ENCODE measurements at places on chromosomes 16 and 17.

DNA sequence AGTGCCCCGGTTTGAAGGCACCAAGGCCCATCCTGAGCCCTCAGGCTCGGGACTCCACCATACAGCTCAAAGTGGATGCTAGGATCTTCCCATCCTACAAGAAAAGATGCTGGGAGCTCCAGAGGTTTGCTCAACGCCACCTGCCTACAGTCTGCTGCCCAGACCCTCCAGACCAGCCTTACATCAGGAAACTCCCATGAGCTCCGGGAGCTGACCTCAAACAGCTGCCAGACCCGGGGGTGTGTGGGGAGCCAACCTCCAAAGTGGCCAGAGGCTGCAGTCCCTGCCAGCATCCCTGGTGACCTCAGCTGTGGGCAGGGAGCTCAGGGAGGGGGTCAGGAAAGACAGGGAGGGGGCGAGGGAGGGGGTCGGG lies 43.8 kb downstream of the C16orf82 start:
- DNase-seq, result no peak

DNA sequence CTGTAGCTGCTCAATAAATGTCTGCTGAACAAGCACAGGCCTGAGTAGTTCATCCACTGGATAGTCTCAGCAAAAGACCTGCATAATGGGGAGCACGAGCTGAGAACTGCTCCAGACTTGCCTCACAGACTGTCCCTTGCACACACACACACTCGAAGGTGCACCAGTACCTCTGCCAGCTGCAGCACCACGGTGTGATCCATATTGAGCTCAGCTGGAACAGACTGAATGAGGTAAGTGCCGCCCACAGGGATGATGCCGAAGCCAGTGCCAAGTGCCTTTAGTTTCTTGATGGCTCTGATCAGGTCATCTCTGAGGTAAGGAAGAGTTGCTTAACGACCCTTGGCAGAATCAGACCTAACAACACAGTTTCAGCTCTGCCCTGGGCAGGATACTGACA lies 11.6 kb downstream of the SNF8 start:
- no peak for DNase-seq

- no peak for DNase-seq
Observed at GRCh38 chr16:65201511-65201910, 79.6 kb upstream of the CDH11 start.

DNA sequence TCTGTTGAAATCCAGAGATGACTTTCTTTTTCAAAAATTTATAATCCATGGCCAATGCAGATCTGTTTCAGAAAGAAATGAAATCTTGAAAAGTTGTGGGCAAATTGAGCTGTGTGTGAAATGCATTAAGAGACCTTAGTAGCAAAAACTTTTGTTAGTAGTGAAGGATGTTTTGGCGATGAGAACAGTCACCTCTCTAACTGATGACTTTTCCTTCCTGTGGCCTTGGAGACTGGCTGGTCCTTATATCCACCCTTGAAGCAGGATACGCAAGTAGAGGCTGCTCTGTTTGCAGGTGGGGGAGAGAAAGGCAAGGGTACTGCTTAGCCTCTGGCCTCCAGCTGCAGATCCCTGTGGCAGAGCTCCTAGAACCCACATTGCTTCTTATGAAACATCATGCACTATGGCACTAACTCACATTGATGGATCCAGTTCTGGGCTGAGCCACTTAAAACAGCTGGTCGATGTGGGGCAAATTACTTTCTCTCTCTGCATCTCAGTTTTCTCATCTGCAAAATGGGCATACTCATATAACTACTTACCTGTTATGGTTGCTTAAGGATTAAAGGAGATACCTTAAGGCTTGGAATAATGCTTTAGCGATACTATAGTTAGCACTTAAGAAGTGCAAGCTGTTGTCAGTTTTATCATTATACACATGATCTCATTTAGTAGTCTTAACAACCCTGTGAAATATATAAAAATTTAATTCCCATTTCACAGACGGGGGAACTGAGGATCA lies 89.3 kb downstream of the SDR42E1 start:
- no peak for DNase-seq

DNA sequence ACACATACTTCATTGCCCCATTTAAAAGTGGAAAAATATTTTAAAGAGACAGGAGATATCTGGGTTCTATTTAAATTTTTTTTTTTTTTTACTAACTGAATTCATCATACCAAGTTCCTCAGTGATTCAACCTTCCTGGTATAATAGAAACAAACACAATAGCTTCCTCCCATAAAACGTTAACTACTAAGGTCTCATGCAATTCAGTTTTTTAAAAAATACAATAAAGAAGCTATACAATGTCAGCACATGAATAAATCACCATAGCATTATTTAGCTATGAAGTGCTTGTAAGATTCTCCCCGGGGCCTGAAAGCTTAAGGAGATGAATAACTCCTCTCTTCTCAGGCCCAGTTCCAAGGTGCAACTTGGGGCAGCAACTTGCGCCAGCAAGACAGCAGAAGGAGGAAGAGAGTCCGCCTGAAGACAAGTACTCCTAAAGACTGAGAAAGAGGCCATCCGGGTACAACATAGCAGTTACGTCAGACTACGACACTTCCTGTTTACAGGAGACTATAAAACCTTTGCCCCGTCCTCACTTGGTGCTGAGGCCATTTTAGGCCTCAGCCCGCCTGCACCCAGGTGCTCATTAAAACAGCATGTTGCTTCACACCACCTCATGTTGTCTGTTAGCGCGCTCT lies 81.5 kb downstream of the MYO1D start:
- no peak for DNase-seq

GRCh38 chr16:25256695-25257469 lies 763 bp downstream of the ZKSCAN2 start:
- DNase-seq, result no peak

DNA sequence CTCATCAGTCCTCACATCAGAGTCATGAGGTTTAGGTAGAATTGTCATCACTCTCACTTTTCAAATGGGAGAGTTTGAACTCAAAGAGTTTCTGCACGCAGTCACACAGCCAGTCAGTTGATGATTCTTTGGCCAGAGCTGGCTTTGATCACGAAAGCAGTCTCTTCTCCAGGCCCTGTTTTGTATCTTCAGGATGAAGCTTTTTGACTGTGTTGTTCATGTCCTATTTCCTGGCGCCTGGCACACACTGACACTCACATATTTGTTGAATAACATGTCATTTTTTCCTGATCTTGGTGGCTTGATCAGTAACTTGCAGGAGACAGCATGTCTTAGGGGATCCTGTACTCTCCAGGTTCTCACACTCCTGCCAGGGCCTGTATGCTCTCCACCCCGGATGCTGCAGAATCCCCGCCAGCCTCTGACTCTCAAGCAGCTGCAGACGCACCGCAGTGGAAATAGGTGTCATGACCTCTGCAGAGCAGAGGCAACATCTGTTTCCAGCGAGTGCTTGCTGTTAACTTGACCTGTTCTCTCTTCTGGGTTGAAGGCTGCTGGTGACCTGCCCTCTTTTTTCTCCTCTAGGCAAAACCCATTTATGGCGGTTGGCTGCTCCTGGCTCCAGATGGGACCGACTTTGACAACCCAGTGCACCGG lies 33.0 kb downstream of the MPRIP start:
- DNase-seq, result peak; percentile 8

GRCh38 chr17:39016193-39017153 lies 49.3 kb upstream of the FBXO47 start:
- no peak for DNase-seq

DNA sequence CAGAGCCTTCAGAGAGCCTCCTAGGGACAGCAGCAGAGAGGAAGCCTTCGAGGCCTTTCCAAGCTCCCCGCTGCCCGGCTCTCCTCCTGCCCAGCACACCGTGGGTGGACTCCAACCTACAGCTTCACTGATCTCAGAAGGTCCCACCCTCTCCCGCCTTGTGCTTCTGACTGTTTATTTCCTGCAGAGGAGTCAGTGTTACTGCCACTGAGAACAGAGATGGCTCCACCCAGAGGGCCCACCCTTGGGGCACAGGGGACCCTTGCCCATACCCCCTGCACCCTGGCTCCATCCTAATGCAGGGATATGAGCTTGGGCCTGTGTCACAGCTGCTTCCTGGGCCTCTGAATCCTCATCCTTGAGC lies 52.8 kb upstream of the TOB1 start:
- no peak for DNase-seq

DNA sequence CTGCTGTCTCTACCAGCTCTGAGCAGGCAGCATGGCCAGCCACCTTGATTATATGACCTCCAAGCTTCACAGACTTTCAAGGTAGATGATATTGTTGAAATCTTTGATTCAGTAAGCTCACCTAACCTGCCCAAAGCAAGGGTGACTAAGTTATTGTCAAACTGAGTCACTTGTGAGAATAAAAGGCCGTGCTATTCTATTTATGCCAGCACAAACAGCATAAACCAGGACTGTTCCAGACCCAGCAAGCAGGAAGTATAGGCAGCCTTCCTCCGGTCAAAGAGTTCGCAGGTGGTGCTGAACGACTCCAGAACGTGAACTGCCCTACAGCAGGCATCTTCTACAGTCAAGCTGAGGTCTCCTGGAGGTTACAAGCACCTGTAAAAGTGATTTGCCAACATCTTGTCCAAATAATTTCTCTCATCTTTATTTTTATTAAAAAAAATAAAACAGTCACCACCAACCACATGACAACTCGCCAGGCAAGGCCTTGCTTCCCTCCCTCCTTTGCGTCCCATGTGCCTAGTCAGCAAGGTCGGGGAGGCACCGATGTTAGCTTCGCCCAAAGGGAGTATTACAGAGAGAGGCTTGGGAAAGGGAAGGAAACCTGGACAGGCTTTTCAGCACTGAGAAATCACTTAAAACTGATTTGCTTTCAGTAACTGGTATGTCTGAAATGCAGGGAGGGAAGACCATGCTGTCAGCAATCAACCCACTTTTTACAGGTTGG lies 10.8 kb downstream of the ARL2BP start:
- no peak for DNase-seq

- no peak for DNase-seq
Observed at GRCh38 chr17:51672065-51672464, 411.7 kb downstream of the UTP18 start.

DNA sequence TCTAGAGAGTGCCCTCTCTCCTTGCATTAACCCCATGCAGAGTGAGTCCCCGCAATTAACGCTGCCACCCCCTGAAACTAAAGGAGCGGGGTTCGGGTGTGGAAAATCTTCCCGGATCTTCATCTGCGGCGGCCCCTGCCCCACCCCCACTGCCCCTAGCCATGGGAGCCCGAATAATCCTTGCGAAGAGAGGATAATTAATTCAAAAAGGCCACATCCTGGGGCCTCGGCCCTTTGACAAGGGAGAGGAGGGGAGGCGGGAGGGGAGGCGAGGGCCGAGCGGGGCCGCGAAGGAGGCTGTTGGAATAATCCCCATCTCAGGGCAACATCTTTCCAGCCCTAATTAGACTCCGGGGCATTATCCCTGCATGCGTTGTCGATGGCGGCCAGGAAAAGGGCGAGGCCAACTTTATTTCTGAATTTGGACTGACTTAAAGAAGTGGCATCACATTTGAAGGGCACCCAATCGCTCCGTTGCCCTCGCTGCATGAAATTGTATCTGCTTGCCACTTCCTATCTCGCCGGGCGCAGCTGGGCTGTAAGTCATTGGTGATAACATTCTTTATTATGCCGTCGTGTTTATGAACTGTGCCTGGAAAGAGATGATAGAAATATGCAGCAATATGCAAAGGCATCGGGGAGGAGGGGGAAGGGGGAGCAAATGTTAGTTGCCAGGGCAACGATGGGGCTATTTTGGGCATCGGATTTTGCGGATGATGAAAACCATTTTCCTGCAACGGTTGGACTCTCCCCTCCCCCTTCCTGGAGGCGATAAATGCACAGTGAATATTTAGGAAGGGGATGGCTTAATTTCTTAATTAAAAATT lies 387.1 kb upstream of the TNRC6C start:
- no peak for DNase-seq

DNA sequence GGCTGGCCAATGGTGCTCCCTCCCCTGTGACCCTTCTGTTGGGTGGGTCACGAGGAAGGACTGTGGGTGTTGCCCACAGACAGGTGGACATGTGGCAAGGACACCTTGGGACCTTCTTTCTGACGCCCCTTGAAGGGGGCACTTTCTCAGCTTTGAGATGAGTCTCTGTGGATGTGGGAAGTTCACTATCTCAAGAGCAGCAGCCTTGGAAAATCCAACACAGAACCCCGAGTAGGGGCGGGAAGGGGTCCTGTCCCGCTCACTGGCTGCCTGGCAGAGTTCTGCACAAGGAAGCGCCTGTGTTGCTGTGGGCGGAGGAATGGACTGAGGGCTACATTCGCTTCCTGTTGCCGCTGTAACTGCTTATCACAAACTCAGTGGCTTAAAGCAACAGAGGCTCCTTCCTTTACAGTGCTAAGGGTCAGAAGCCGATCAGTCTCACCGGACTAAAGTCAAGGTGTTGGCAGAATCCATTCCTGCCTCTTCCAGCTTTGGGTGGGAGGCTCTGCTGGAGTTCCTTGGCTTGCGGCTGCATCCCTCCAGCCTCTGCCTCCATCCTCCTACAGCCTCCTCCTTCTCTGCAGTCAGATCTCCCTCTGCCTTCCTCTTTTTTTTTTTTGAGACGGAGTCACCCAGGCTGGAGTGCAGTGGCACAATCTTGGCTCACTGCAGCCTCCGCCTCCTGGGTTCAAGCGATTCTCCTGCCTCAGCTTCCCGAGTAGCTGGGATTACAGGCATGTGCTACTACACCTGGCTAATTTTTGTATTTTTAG lies 305.2 kb downstream of the SEC14L1 start:
- DNase-seq, result peak; percentile 52

- no peak for DNase-seq
Observed at GRCh38 chr16:88727871-88728270, 21.6 kb downstream of the CTU2 start.

DNA sequence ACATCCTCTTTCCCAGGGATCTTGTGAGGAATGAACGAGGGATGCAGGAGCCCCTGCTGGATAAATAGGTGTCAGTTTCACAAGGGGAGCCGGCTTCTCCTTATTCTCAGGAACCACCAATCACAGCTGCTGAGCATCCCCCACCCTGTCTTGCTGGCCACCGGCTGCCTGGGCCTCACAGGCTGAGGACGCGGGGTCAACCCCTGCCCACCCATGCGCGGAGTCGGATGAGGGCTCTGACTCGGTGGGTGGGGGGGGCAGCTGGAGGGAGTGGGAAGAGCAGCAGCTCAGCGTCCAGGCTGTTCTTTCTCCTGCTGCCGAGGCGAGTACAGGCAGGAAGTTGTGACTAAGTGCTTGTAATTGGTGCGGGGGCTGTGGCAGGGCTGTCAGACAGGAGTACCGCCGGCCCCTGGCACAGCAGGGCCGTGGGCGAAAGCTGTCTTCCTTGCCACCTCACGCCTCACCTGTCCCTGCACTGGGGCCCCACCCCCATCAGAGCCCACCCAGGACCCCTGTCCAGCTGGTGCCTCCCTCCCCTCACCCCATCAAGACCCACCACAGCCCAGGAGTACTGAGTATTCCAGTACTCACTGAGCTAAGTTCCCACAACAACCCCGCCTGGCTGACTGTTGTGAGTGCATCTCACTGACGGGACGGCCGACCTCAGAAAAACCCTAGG lies 11.0 kb upstream of the DPEP1 start:
- peak; percentile 50 for DNase-seq
